Camera-type eye (tissue), 1 donor: ENCODE measurements at places on chromosomes 7 and 10. TPM values are rescaled to one million over a fixed set of nuclear protein-coding genes. Genes with fewer than 3 reads are reported as not detected.

The IRF5 gene
- 2.3 TPM for total RNA-seq

The GHRHR gene
- not detected for total RNA-seq

The CRHR2 gene
- 0.60 TPM for total RNA-seq

The SP4 gene
- total RNA-seq = 60.0 TPM

The SLC18A3 gene
- 1.3 TPM for total RNA-seq

The TFR2 gene
- 6.2 TPM for total RNA-seq

The CYP26C1 gene
- total RNA-seq = 0.38 TPM

The PLA2G12B gene
- not detected for total RNA-seq

The NUP205 gene
- 62.1 TPM for total RNA-seq

The C7orf57 gene
- total RNA-seq = 0.22 TPM

The VWDE gene
- total RNA-seq = 1.4 TPM

The NPFFR1 gene
- total RNA-seq = 9.1 TPM

The SNX13 gene
- 107 TPM for total RNA-seq

The SNCG gene
- total RNA-seq = 33.3 TPM

The PRLHR gene
- not detected for total RNA-seq

The ASZ1 gene
- total RNA-seq = not detected

The CDC14C gene
- 0.22 TPM for total RNA-seq

The LRRC18 gene
- not detected for total RNA-seq

The CHRM2 gene
- 1.4 TPM for total RNA-seq

The LRRC61 gene
- 26.6 TPM for total RNA-seq

The IDI2 gene
- total RNA-seq = not detected

The SFMBT2 gene
- 18.4 TPM for total RNA-seq

The C7orf25 gene
- total RNA-seq = 13.9 TPM

The INPP5A gene
- total RNA-seq = 51.6 TPM

The EPDR1 gene
- 20.7 TPM for total RNA-seq

The SVOPL gene
- 0.99 TPM for total RNA-seq

The SEMA3E gene
- 9.2 TPM for total RNA-seq

The GIMAP1 gene
- total RNA-seq = 1.9 TPM

The MMP21 gene
- 1.2 TPM for total RNA-seq

The MAP3K8 gene
- total RNA-seq = 12.0 TPM

The CCL24 gene
- not detected for total RNA-seq

The STOX1 gene
- total RNA-seq = 7.4 TPM

The HERPUD2 gene
- total RNA-seq = 35.5 TPM

The INA gene
- total RNA-seq = 102 TPM

The IKZF1 gene
- total RNA-seq = 4.4 TPM

The STEAP1B gene
- total RNA-seq = 1.6 TPM

The COL28A1 gene
- total RNA-seq = 5.5 TPM

The GIMAP7 gene
- 4.1 TPM for total RNA-seq

The GPR15LG gene
- not detected for total RNA-seq

The OR13A1 gene
- total RNA-seq = not detected

The NPY gene
- total RNA-seq = 3.7 TPM

The FAM237B gene
- not detected for total RNA-seq

The WEE2 gene
- total RNA-seq = 0.27 TPM

The RPA3 gene
- total RNA-seq = 21.8 TPM

The BICC1 gene
- total RNA-seq = 34.4 TPM

The NYAP1 gene
- total RNA-seq = 6.0 TPM

The HOXA9 gene
- total RNA-seq = not detected

The CCDC136 gene
- 60.3 TPM for total RNA-seq

The CYP2C9 gene
- 1.5 TPM for total RNA-seq

The NOS3 gene
- total RNA-seq = 7.9 TPM
